ENCODE measurements at places on chromosomes 12 and 14. TPM values are rescaled to one million over a fixed set of nuclear protein-coding genes. Genes with fewer than 3 reads are reported as not detected.

GRCh38 chr12:118706437-118706836, 274.9 kb upstream of the SRRM4 start:
- H3K36me3 ChIP-seq = no peaks in the 10 kb centered on the region
- peaks cover 3% of the 10 kb centered on the region for H3K27me3 ChIP-seq
- H3K4me1 ChIP-seq = no peaks in the 10 kb centered on the region
- no peak overlapping the region for H3K4me3 ChIP-seq
- no peak for DNase-seq

DNA sequence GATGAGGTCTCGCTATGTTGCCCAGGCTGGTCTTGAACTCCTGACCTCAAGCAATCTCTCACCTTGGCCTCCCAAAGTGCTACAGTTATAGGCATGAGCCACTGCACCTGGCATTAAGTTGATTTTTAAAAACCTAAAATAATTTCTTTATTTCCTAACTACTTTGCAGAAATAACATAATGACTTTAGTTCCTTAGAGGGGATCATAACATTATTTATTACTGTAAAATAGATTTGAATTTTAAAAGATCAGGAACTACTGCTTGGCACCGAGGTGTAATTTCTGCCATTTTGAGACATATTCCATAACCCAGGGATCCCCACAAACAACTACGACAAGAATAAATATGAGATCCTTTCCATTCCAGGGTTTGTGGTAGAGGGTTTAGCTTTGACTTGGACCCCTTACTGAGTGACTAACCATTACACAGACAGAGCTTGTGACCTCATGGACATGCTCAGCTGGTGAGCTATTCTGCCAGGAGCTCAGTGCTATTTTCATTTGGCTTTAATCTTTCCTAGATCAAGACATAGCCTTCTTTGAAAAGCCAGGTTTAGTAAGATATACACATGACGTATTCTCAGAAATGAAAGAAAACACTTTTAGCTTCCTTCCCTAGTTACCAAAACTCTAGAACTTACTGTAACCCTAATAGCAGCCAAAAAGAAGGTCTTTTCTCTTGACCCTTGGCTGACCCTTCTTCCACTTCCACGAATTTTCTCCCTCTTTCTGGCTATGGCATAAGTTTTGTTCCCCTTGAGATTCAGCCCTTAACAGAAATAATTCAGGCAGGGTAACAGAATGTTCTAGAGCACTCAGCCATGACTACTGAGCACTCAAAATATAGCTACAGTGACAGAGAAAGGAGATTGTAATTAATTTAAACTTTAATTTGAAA, 75.1 kb upstream of the NUDT4 start:
- no peaks in the 10 kb centered on the region for H3K27me3 ChIP-seq
- no peak overlapping the region for H3K27ac ChIP-seq
- no peaks in the 10 kb centered on the region for H3K4me1 ChIP-seq
- H3K36me3 ChIP-seq = no peaks in the 10 kb centered on the region
- H3K4me3 ChIP-seq = no peak overlapping the region

DNA sequence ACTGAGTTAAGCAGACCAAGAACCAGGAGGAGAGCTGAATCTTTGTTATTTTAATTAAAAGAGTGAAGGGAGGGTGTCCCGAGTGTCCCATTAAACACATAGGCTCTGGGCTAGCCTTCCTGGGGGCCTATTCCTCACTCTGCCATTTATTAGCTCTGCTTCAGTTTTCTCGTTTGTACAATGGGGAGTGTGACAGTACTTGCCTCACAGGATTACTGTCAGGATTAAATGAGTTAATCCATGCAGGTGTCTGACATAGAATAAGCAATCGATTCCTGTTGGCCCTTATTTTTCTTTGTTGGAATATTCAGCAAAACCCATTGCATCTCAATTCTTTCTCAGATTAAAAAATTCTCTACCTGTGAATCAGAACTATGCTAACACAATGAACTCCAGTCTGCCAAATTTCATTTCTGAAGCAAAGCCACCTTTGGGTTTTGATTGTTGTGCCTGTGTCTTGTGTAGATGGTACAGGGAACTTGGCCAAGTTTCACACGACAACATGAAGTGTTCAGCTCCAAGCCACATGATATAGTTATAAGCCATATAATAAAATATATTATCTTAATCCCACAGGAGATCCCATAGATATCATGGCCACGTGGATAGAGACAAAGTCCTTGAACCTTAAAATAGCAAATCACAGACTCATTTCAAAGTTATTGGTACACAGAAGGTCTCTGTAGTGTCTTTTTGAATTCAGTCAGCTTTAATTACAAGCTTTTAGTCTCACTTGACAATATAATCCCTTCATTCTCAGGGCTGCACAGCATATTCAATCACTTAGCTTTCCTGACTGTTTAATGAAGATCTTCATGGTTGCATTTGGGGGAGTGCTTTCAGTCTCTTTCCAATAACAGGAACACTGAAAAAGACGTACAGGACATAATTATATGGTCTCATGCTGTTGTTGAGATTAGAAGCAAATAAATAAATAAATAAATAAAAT, 34.4 kb upstream of the CRY1 start:
- H3K27me3 ChIP-seq = no peaks in the 10 kb centered on the region
- H3K4me1 ChIP-seq = no peaks in the 10 kb centered on the region
- no peak overlapping the region for H3K4me3 ChIP-seq
- no peaks in the 10 kb centered on the region for H3K36me3 ChIP-seq
- H3K27ac ChIP-seq = no peak overlapping the region

DNA sequence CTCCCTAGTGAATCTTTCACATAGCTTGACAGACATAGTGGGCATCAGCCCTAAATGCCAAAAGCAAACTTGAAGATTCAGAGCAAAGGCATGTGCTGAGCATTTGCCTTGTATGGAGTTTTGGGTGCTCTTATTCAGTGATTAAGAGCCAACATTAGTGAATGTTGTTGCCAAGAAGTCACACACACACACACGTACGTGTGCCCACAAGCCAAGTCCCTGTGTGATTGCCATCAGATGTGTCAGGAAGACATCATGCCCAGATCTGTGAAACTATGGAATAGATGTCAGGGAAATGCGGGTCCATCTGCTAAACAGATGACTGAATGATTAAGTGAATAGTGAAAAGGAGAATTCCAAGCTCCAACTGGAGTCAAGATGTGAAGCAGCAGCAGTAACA, 149.0 kb downstream of the AKAP6 start:
- DNase-seq = no peak
- no peak overlapping the region for H3K27ac ChIP-seq
- H3K36me3 ChIP-seq = no peaks in the 10 kb centered on the region
- no peaks in the 10 kb centered on the region for H3K27me3 ChIP-seq
- peaks cover 3% of the 10 kb centered on the region for H3K4me1 ChIP-seq

DNA sequence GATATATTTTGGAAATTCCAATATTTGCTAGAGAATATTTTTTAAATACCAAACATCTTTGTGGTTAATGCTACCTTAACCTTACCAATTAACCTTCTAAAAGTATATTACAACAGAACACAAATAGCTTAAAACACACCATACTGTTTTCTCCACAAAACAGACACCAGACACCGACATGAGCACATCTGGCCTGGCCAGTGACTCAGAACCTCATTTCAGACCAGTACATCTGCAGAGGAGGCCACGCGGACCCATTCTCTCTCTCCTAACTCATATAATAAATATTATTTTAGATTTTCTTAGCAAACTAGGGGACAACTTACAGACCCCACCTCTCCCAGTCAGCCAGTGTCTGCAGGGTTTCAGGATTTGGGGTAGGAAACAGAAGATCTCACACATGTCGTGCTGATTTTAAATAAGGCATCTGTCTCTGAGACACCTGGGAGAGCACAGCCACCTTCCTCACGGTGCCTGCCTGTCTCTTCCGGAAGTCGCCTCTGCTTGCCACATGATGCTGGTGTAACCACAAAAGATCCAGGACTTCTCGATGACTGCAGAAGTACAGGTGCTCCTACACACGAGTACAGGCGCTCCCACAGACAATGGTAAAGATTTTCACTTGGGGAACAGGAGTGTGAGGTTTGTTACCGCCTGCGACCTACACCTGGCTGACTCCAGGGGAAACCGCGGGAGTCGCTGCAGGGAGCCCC, 9.7 kb upstream of the ANKLE2 start:
- H3K36me3 ChIP-seq = peaks cover 6% of the 10 kb centered on the region
- H3K27ac ChIP-seq = no peak overlapping the region

- no peak overlapping the region for H3K27ac ChIP-seq
- no peak for DNase-seq
- no peak overlapping the region for H3K4me3 ChIP-seq
These were observed 19.8 kb upstream of the CHFR start for GRCh38 chr12:132907216-132907615.

DNA sequence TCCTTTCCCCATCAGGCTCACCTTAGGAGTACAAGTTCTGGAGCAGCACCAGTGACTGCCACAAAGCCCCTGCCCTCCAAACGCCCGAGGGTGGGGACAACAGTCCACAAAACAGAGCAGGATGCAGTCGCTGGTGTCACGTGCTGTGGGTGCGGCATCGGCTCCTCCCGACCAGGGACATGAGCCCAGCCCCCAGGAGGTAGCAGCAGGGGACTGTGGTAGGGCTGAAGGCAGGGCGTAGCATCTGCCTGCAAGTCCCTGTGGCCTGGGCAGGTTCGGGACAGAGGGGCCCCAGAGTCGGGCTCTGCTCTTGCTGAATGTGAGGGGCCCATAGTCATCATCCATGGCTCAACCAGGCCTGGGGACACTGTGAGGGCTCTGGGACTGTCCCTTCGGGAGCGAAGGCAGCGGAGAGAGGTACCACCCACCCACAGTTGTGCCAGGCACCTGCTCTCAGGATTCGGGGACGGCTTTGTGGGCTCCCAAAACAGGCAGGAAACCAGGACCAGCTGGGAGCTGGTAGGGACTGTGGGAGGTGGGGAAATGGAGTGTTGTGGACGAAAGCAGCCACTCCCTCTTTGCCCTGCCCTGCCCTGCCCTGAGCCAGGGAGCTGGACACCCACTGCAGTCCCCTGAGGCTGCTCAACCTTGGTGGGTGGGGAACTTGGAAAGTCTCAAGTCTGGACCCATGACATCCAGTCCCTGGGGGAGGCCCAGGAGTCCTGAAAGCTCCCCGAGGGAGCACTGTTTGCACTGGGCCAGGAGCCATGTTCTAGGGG, 30.7 kb downstream of the FBRSL1 start:
- H3K4me3 ChIP-seq = no peak overlapping the region
- no peak for DNase-seq
- peaks cover 14% of the 10 kb centered on the region for H3K4me1 ChIP-seq
- no peaks in the 10 kb centered on the region for H3K36me3 ChIP-seq
- H3K27me3 ChIP-seq = no peaks in the 10 kb centered on the region
- no peak overlapping the region for H3K27ac ChIP-seq

DNA sequence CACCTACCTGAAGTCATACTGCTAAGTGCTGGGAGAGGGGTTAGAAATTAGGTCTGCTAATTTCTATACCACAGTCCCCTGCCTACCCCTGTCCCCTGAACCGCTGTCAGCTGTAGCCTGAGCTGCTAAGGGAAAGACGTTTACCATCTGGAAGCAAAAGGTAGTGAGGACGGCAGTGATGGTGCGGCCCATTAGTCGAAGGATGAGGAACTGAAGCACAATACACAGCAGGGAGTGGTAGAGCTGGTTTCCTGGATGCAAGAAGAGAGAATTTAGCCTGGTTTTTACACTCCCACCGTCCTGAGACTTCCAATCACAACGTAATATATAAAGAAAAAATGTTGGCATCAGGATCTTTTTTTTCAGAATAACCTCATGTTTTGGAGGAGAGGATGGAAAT, 11.8 kb downstream of the EMG1 start:
- H3K4me1 ChIP-seq = peaks cover 6% of the 10 kb centered on the region
- H3K36me3 ChIP-seq = peaks cover 12% of the 10 kb centered on the region
- no peak overlapping the region for H3K27ac ChIP-seq
- no peaks in the 10 kb centered on the region for H3K27me3 ChIP-seq
- no peak overlapping the region for H3K4me3 ChIP-seq

DNA sequence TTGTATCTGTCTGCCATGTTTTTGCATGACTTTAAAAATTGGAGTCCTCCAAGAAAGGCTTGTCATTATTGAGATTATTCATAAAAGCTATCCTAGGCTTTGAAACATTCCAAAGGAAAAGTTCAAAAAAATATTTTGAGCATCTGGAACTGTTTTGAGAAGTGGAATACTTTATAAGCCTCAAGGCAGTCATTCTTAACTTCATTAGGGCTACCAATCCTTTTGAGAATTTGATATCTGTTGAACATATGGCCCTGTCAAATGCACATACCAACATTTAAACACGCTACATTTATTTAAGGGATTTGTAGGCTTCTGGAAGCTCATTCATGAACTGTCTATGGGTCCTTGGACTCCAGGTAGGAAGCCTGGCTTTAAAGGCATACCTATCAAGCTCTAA, 77.0 kb downstream of the TMEM117 start:
- H3K27ac ChIP-seq = no peak overlapping the region
- no peaks in the 10 kb centered on the region for H3K4me1 ChIP-seq
- H3K27me3 ChIP-seq = no peaks in the 10 kb centered on the region

GRCh38 chr14:20723488-20723887, 22.2 kb upstream of the EDDM3A start:
- H3K27ac ChIP-seq = no peak overlapping the region
- no peaks in the 10 kb centered on the region for H3K4me1 ChIP-seq
- no peak for DNase-seq

Gene BDKRB1
- total RNA-seq = 2.3 TPM

Gene GARIN6
- total RNA-seq = 1.1 TPM

Gene METTL17
- total RNA-seq = 60.3 TPM

Gene CLEC4E
- total RNA-seq = 0.73 TPM

Gene RPGRIP1
- 0.09 TPM for total RNA-seq

Data from prostate gland (tissue), 2 donors.